Thoracic aorta (tissue), 2 donors: ENCODE measurements at places on chromosomes 3 and 15.

DNA sequence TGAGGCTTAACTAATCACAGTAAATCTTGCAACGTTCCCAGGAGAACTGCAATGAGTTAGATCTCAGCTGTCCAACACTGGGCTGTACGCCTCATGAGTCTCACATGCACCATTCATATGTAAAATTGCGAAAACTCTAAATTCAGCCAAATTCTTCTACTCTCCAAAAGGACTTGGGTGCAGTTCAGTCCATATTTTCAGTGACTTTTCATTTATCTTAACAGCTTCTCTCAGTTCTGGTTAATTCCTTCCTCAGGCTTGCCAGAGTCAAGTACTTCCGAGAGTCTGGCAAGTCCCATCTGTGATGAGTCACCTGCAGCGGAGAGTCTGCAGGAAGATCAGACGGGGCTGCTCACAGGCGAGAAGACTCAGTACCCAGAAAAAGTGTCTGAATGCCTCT, 11.5 kb downstream of the CCDC80 start:
- H3K4me1 ChIP-seq, result peaks cover 30% of the 10 kb centered on the region
- H3K27ac ChIP-seq, result no peak overlapping the region
- no peak overlapping the region for H3K4me3 ChIP-seq
- no peaks in the 10 kb centered on the region for H3K36me3 ChIP-seq
- H3K27me3 ChIP-seq, result no peaks in the 10 kb centered on the region

- H3K36me3 ChIP-seq, result no peaks in the 10 kb centered on the region
- no peaks in the 10 kb centered on the region for H3K27me3 ChIP-seq
- no peak for DNase-seq
- H3K27ac ChIP-seq, result peak overlapping the region; percentile 28
- peaks cover 9% of the 10 kb centered on the region for H3K4me1 ChIP-seq
- H3K4me3 ChIP-seq, result no peak overlapping the region
These were observed 807.4 kb downstream of the SQOR start for GRCh38 chr15:46442184-46442583.

GRCh38 chr15:77871852-77872371, 205.6 kb downstream of the TBC1D2B start:
- no peaks in the 10 kb centered on the region for H3K27me3 ChIP-seq
- DNase-seq, result no peak
- H3K4me3 ChIP-seq, result no peak overlapping the region
- no peak overlapping the region for H3K27ac ChIP-seq
- H3K4me1 ChIP-seq, result peaks cover 14% of the 10 kb centered on the region
- no peaks in the 10 kb centered on the region for H3K36me3 ChIP-seq

DNA sequence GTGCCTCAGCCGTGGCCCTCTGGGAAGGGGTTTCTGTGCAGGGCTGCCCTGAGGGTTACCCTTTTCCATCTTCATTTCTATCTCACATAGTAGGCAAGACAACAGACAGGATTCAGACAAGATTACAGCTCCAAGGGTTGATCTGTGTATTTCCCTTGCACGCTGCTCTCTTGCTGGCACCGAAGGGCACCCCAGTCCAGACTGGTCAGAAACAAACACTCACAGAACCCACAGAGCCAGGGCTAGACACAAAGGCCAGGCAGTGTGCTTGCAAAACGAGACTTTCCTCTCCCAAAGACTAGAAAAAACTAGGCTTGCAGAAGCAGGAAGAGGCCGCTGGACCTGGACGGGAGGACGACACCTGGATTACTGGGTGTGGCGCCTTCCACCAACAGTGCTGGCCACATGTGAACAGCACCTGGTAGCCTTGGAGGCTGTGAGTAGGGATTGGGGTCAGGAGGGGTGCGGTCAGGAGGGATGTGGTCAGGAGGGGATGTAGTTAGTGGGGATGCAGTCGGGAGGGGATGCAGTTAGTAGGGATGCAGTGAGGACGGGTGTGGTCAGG, 96.8 kb downstream of the BDH1 start:
- no peak overlapping the region for H3K4me3 ChIP-seq
- H3K27me3 ChIP-seq, result no peaks in the 10 kb centered on the region
- H3K4me1 ChIP-seq, result peaks cover 5% of the 10 kb centered on the region
- no peak for DNase-seq

- no peaks in the 10 kb centered on the region for H3K36me3 ChIP-seq
- no peak overlapping the region for H3K4me3 ChIP-seq
- DNase-seq, result no peak
- no peaks in the 10 kb centered on the region for H3K27me3 ChIP-seq
- no peak overlapping the region for H3K27ac ChIP-seq
- H3K4me1 ChIP-seq, result no peaks in the 10 kb centered on the region
These were observed 229.0 kb downstream of the OXSM start for GRCh38 chr3:26018889-26019288.
